ENCODE measurements at places on chromosomes 1 and 21.
A peak's percentile ranks its signal among the peaks of the same experiment; 100 is the strongest.

DNA sequence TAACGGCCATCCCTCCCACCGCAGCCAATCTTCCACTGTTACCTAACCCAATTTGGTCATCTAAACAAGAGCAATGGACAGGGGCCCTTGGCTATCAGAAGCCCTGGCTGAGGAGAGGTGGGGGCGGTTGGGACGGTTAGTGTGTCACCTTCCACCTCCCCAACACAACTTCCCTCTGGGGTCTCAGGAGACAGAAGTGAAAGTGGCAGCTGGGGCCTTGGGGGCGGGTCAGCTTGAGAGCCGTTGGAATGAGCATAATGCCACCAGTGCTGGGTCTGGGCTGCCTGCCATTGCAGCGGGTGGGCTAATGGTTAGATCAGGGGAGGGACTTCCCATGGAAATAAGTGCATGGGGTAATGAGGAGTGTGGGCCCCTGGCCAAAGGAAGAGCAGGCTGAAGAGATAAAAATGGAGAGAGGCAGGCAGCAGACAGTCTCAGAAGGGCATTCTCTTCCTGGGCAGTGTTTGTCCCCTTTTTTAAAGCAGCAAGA is 7.9 kb downstream of the MEF2D start:
- DNase-seq: no peak

DNA sequence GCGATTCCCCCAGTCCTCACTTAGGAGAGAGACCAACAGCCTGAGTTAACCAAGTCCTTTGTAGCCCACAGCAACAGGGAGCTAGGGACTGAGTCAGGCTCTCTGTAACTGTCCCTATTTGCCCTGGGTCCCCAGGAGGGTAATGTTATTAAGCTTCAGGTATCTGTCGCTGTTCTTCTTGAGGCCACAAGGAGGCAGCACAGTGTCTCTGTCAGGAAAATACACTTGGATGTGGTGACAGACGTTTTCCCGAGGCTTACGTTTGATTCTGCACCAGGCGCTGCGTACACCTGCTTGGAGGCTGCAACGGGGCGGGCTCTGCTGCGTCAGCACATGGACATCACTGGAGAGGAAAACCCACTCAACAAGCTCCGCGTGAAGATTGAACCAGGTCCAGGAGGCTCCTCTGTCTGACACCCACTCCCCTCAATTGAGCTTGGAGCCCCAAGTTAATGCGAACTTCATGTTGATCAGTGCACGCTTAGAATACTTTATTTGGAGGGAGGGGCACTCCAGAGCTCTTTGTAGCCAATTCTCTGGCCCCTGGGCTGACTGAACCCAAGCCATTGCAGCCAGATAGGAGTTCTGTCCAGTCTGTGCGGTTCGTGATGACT is 10.7 kb upstream of the ELF3 start:
- peak; percentile 25 for DNase-seq

DNA sequence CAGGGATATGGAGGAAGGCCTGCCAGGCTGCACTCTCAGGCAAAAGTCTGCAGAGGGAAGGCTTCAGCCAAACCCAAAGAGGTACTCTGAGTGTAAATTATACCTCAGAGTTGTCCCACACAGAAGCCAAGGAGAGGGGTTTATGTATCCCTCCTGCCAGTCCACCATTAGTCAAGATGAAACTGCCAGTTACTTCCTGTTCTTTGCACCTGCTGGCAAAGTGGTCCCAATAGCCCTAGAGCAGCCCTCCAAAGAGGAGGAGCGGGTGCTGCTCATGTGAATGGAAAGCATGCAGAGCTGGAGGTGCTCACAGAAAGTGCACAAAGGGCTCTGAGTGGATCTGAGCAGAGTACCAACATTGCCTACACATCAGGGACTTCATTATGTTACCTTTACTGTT is 37.1 kb upstream of the MCOLN3 start:
- no peak for DNase-seq

GRCh38 chr1:201191653-201192260 is 1.1 kb downstream of the IGFN1 start:
- no peak for DNase-seq

DNA sequence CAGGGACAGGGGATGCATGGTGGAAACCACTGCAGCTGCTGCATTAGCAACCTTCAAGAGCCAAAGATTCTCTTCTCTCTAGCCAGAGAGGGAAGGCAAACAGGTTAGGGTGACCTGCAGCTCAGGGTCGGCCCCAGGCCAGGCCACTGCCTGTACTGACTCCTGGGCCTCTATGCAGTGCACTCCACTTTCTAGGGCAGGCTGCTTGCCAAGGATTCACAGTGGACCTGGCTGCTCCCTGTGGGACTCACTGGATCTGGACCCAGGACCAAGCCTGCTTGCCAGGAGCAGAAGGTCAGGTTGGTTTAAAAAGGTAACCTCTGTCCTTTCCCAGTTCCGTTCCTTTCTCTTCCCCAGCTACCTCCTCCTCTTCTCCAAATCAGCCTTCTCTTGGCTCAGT is 52.4 kb downstream of the HIVEP3 start:
- no peak for DNase-seq

DNA sequence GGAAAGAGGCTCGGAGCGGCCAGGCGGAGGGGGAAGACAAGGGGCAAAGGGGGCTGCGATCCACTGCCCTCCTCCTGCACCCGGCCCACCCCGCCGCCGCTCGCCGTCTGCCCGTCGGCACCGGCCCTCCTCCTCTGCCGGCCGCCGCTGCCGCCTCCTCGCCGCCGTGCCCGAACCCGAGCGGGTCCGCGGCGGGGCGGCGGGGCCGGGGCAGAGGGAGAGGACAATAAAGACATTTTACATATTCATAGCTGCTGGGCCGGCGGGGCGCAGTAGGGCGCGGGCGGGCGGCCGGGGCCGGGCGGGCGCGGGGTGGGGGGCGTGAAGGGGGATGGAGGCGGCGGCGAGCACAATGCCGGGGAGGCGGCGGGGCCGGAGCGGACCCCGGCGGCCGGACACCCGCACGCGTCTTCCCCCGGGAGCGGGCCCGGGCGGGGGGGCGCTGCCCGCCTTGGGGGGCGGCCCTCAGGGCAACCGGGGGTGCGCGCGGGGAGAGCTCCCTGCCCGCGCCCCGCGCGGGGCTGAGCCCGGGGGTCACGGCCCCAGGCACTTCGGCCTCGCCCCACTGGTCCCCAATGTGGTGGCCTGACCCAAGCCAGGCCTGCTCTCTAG is 546 bp downstream of the POU2F1 start:
- no peak for DNase-seq

DNA sequence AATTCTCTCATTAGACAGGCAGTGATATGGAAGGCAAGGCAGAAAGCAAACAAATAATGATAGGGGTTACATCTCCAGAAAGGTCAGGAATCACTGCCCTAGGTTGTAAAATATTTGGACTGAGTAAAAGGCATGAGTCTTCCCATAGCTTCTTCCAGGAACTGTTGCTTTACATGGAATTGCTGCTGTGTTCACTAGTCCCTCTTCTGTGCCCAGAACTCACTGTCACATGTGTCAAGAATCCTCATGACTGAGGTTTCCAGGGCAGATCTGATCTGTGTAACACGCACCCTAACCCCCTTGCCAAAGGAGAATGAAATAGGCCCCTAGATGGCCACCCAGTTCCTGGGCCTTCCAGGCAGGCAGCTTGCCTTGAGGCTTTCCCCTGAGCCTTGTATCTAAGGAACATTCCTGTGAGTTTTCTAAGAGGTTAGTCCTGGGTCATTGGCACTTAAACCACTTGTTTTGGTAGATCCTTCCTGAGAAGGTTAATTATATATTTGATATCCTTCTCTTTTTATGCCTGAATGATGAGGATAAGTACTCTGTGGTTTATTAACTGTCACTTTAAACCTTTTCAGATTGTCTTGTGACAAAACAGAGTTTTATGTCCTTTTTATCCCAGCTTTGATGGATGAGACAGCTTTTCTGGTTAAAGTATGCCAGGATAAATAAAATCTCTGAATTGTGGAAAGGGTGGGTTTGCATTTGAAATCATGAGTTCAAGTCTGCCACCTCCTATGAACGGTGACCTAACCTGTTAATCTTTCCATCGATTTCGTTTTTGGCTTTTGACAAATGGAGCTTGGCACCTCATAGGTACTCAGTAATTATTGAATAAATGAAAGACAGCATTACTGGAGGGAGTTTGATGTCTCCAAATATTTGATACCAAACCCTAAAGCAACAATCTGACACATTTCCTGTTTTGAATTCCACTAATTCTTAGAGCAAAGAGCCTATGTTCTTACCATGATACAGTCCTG is 163.3 kb downstream of the DHRS3 start:
- peak; percentile 31 for DNase-seq

DNA sequence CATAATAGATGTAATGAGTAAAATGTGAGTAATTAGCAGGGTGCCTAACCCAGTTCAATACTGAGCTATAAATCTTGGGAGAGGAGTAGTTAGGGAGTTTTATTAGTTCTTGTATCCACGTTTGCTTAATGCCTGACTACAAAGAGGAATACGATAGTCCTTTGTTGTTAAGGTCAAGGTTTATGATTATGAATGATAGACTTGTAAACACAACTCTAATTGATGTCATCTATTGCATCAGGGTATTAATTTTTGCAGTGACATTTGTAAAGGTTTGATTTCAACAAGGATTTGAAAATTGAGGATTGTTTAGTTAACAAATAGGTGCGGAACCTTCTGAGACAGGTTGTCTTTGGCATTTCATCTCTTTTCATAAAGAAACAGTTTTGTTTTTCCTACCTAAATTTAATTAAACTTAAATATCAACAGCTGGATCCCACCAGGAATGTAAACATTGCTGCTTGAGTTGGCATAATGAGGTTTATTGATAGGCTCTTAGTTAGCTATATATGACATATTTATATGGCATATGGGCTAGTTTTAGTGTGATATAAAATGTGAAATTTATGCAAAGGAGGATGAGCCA is 9.7 kb downstream of the SOAT1 start:
- no peak for DNase-seq

DNA sequence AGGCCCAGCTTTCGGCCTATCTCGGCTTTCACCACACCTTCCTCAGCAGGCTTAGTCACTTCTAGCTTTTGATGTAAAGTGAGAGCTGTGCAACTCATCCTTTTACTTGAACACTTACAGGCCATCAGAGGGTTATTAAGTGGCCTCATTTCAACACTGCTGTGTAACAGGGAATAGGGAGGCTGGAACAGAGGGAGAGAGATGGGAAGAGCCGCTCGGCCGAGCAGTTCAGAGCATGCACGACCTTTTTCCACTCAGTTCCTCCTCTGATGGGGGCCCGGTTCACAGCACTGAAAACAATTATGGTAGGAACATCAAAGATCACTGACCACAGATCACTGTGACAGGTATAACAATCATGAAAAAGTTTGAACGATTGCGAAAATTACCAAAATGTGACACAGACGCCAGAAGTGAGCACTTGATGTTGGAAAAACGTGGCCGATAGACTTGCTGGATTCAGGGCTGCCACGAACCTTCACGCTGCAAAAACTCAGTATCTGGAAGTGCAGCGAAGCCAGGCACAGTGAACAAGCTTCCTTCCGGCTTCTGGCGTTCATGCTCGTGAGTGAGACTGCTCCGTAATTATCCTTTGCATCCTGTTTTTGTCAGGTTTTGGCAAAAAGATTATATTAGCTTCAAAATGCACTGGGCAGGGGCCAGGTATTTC is 28.6 kb downstream of the AGPAT3 start:
- no peak for DNase-seq

DNA sequence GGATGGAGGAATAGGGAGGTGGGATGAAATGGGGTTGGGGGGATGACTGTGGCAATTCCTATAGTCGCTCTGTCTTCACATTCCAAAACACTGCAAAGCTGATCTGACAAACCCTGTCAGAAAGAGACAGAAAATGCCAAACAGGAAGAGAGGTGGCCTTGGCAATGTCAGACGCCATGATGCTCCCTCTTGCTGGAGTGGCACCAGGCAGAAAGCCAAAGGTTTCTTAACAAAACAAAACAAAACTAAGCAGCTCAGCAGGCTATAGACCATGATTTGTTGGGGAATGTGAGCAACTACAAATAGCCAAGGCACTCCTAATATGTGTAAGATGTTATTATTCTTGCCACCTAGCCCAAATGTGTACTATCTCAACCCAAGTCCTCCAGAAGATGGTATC is 42.9 kb upstream of the PLA2G2C start:
- no peak for DNase-seq

- no peak for DNase-seq
Measured at GRCh38 chr1:110159168-110159567, 8.9 kb downstream of the SLC6A17 start.

- no peak for DNase-seq
Measured at GRCh38 chr1:38741341-38741740, 118.2 kb downstream of the RRAGC start.

DNA sequence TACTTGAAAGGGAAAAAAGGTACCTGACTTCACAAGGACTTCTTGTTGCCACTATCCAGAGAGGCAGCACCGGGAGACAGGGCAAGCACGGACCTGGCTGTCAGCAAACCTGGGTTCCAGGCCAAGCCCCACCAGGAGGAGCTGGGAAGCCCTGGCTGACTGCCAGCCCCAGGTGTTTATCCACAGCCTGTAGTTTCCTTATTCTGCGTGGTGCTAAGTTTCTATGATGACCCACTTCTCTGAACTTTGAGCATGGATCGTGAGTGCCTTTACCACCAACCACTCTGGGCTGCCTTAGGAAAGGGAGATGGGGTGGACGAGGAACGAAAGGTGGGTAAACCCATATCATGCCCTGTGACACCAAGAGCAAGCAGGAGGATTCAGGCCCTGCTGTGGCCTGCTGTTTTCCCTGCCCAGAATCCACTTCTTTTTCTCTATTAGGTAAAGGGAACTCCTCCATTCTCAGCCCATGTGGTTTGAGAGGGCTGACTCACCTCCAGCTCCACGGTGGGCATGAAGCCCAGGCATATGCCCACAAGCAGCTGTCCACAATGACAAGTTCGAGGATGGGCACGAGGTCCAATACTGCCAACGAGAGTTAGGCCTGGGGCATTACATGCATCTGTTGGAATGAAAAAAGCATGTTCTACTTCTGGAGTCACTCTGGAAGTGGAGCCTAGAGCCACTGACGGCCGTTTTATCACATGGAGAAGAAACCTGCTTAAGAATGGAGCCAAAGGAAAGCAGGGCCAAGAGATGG is 20.3 kb downstream of the TSPAN2 start:
- DNase-seq: peak; percentile 11

DNA sequence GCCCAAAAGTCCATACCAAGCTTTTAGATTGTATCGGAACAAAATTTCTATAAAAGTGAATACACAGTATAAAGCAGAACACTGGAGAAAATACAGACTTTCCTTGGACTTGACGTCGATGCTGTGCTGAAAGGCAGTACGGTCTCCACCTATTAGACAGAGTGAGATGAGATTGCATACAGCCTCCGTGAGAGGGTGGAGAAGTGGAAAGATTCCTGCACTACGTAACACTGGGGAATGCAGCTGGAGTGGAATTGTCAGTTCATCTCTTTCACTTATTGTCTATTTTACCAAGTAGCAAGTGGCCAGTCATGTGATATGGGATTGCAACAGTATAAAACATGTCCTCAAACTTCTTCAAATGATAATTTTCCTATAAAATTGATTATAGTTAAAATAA is 209.5 kb downstream of the ZP4 start:
- no peak for DNase-seq

DNA sequence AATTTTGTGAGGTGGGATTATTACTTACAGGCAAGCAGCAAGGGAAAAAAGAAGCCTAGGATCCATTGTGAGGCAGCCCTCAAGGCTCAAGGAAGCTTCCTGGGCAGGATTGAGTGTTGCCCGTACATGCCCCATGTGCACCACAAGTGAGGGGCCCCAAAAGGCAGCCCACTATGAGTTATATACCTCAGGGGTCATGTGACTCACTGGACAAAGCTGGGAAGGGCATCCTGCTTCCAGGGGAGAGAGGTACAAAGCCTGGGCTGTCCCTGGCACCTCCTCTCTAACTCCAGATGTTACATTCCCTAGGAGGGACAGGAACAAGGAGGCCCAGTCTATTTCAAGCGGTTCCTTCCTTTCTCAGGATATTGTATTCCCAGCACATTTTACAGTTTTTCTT is 34.0 kb upstream of the CD1D start:
- no peak for DNase-seq
